ENCODE measurements at places on chromosomes 11 and 22. TPM values are rescaled to one million over a fixed set of nuclear protein-coding genes. Genes with fewer than 3 reads are reported as not detected.

The RBM7 gene
- 39.5 TPM for total RNA-seq

The MMP8 gene
- not detected for total RNA-seq

The MRGPRX3 gene
- total RNA-seq, result not detected

The SLC35E4 gene
- total RNA-seq, result 17.0 TPM

The ISX gene
- not detected for total RNA-seq

The ART1 gene
- not detected for total RNA-seq

The TMEM151A gene
- total RNA-seq, result not detected

The ADM gene
- total RNA-seq, result 56.8 TPM

The HBB gene
- not detected for total RNA-seq

The C11orf97 gene
- total RNA-seq, result not detected

The MOGAT2 gene
- not detected for total RNA-seq

The WT1 gene
- not detected for total RNA-seq

The CHCHD10 gene
- 12.6 TPM for total RNA-seq

The ZFP91 gene
- total RNA-seq, result 73.7 TPM

The ROM1 gene
- total RNA-seq, result 3.7 TPM

The NAT10 gene
- 52.7 TPM for total RNA-seq

The PATE4 gene
- not detected for total RNA-seq

The OR52I1 gene
- total RNA-seq, result not detected

The TFIP11 gene
- 41.5 TPM for total RNA-seq

The PHF21B gene
- not detected for total RNA-seq

The JAML gene
- 0.07 TPM for total RNA-seq

The ELF5 gene
- total RNA-seq, result not detected

The KCNC1 gene
- total RNA-seq, result not detected

The ZNF280A gene
- under 0.01 TPM for total RNA-seq

The FOLR1 gene
- not detected for total RNA-seq

The APOL6 gene
- 3.9 TPM for total RNA-seq
